ENCODE measurements at places on chromosomes 13 and 19.

GRCh38 chr19:3518659-3519058 is 12.5 kb downstream of the FZR1 start:
- DNase-seq, result no peak

DNA sequence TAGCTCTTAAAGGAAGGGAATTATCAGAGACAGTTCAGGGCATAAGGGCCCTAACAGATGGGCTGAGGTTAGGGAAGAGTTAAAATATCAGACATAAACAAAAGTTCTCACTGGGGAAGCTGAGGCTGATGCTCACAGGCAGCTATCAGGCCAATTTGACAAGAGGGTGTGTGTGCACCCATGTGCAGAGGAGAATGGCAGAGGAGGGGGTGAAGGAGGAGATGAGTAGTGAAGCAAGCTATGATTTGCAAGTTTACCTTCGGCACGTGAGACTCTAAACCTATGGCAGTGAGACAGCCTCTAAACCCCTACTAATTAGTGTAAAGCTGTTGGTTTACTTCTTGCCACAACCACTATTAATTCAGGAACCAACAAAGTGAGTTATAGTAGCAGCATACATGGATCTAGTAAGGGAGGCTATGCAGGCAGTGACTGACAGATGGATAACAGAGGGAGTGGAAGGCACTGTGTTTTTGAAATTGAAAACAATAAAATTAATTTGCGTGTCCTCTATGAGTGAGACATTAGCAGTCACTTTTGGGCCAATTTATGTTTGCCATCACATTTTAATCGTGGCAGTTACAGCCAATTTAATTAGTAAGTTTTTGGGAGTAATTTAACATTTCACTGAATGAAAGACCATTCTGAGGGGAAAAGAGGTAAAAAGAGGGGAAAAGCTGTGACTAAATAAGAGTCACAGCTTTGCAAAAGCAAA is 99.6 kb upstream of the HTR2A start:
- DNase-seq, result no peak

- no peak for DNase-seq
Measured at GRCh38 chr19:45505996-45506245, 1.4 kb upstream of the VASP start.

GRCh38 chr13:43546251-43546650 is 240.5 kb downstream of the ENOX1 start:
- no peak for DNase-seq

- DNase-seq, result no peak
Measured at GRCh38 chr13:106088085-106088484, 447.4 kb downstream of the EFNB2 start.

DNA sequence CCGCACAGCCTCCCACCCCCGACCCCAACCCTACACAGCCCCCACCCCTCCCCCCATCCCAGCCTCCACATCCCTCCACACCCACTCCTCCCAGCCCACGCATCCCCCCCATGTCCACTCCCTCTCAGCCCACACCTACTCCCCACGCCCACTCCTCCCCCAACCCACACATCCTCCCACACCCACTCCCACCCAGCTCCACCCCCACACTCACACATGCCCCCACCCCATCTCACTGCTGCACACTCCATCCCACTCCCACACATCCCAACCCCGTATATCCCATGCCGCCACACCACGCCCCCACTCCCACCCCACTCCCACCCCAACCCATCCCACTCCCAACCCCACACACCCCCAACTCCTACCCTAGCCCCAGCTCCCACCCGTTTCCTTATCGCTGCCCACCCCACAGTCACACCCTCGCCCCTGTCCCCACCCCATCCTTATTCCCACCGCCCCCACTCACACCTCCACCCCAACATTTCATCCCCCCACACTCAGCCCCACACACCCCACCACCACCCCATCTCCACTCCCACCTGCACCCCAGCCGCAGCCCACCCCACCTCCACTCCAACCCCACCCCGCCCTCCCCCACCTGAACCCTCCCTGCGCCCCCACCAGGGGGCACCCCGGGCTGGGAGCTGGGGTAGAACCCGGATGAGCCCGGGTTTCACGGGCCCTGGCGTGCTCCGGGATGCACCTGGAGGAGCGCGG is 809 bp downstream of the TDRD12 start:
- peak; percentile 76 for DNase-seq

GRCh38 chr13:106467427-106468122 is 67.9 kb downstream of the EFNB2 start:
- no peak for DNase-seq

DNA sequence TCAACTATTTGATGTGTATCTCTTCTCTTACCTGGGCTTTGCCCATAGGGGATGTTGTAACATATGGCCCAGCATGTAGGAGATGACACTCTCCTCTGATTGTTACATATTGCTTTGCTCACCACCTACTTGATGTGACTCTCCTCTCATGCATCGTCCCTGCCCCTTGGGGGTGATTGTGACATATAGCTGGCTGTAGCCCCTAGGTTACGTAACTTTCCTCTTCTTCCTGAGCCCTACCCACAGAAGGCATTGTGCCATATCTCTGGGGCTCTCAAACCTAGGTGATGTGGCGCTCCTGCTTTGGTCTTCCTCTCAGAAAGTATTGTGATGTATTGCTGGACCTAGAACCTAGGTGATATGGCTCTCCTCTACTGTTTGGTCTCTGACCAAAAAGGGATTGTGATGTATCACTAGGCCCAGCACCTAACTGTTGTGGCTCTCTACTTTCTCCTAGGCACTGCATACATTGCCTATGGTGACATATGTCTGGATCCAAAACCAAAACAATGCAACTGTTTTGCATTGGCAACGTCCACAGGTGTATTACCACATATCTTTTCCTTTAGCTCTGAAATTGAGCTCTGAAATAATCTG is 71.9 kb upstream of the ZNF724 start:
- DNase-seq, result no peak

DNA sequence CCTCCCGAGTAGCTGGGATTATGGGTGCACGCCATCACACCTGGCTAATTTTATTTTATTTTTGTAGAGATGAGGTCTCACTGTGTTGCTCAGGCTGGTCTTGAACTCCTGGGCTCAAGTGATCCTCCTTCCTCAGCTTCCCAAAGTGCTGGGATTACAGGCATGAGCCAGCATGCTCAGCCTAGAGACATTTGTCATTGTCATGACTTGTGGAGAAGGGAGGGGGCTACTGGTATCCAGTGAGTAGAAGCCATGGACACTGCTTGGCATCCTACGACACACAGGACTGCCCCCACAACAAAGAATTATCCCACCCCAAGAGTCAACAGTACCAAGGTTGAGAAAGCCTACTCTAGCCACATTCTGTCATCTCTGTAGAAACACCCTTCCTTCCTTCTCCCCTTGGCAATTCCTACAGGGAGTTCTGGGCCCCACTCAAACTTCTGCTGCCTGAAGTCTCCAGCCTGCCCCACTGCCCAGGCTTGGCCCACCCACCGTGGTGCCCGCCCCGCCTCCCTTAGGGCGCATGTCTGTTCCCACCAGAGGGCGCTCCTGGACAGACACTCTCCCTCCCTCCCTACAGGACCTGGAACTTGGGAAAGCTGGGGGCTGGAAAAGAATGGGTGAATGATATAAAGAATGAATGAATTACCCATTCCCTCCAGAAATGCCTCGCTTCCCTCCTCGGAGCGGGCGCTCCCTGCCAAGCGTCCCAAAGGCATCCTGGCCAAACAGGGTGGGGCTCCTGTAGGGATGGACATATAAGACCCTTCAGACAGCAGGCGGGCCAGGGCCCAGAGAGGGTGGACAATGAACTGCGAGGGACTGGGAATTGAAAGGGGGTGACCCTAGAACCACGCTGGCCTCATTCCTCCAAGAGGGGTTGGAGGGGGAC is 5.5 kb upstream of the EMP3 start:
- DNase-seq, result peak; percentile 75

GRCh38 chr13:36061054-36061453 is 70.1 kb downstream of the DCLK1 start:
- DNase-seq, result no peak

DNA sequence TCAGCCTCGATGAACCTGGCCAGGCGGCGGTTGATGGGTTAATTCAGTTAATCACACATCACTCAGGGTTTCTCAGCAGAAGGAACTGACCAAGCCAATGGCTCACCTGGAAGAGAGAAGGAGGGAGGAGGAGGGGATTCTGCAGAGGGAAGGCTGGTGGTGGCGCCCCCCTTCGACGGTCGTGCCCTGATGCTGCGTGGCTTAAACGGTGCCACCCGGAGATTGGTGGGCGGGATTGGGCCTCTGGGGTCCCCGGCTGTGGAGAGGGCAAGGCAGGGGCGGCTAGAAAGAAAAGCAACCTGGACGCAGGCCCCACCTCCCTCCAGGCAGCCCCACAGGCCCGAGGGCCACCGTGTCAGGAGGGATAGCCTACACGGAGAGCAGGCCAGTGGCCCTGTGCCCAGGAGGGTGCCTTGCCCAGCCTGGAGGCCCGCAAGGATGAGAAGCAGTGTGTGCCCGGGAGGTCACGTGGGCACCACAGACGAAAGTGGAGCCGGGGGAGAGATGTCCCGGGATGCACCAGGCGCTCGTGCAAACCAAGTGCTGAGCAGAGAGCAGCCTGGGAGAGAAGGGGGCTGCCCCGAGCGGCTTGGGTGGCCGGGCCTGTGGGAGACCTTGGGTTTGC is 16.0 kb downstream of the CSNK1G2 start:
- DNase-seq, result peak; percentile 65

GRCh38 chr13:20336761-20337160 is 104.6 kb upstream of the GJB6 start:
- DNase-seq, result no peak

DNA sequence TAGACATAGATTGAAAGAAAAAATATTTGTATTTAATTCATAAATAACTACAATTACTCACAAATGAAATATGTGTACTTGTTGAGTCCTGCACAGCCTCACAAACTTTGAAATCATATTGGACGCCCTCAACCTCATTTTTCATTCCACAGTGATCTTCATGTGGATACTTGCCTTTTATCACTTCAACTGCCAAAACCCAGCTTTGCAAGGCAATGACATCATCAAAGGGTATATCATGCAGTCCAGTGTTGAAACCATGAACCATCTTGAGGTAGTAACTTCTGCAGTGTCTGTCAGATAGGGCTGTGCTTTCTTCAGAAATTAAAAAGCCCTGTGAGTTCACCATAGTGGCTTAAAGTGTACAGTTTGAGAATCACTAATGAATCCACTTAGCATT is 82.2 kb downstream of the HS6ST3 start:
- DNase-seq, result no peak

GRCh38 chr13:20939662-20940061 is 37.1 kb upstream of the XPO4 start:
- no peak for DNase-seq

GRCh38 chr13:42394711-42395085 is 122.7 kb downstream of the AKAP11 start:
- DNase-seq, result no peak

DNA sequence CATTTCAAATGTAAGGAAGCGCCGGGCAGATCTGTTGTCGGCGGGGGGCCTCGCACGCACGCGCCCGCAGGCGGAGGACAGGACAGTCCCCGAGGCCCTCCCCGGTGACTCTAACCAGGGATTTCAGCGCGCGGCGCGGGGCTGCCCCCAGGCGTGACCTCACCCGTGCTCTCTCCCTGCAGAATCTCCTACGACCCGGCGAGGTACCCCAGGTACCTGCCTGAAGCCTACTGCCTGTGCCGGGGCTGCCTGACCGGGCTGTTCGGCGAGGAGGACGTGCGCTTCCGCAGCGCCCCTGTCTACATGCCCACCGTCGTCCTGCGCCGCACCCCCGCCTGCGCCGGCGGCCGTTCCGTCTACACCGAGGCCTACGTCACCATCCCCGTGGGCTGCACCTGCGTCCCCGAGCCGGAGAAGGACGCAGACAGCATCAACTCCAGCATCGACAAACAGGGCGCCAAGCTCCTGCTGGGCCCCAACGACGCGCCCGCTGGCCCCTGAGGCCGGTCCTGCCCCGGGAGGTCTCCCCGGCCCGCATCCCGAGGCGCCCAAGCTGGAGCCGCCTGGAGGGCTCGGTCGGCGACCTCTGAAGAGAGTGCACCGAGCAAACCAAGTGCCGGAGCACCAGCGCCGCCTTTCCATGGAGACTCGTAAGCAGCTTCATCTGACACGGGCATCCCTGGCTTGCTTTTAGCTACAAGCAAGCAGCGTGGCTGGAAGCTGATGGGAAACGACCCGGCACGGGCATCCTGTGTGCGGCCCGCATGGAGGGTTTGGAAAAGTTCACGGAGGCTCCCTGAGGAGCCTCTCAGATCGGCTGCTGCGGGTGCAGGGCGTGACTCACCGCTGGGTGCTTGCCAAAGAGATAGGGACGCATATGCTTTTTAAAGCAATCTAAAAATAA is 18.2 kb downstream of the IL17D start:
- DNase-seq, result peak; percentile 67

DNA sequence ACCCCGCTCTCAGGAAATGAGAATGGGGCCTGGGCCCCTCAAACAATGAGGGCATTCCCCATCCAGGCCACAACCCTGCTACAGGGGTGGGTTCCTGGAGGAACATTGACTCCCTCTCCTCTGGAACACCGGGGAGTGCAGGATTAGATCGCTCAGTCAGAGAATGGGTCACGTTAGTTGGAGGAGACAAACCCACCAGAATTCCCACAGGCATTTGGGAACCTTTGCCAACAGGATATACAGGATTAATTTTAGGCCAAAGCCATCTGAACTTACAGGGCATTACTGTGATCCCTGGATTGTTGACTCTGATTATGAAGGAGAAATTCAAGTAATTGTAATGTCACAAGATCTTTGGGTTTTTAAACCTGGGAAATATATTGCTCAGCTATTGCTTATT is 2.6 kb downstream of the ERVK3-1 start:
- DNase-seq, result no peak

GRCh38 chr19:34248941-34249340 is 5.4 kb upstream of the GARRE1 start:
- DNase-seq, result no peak

DNA sequence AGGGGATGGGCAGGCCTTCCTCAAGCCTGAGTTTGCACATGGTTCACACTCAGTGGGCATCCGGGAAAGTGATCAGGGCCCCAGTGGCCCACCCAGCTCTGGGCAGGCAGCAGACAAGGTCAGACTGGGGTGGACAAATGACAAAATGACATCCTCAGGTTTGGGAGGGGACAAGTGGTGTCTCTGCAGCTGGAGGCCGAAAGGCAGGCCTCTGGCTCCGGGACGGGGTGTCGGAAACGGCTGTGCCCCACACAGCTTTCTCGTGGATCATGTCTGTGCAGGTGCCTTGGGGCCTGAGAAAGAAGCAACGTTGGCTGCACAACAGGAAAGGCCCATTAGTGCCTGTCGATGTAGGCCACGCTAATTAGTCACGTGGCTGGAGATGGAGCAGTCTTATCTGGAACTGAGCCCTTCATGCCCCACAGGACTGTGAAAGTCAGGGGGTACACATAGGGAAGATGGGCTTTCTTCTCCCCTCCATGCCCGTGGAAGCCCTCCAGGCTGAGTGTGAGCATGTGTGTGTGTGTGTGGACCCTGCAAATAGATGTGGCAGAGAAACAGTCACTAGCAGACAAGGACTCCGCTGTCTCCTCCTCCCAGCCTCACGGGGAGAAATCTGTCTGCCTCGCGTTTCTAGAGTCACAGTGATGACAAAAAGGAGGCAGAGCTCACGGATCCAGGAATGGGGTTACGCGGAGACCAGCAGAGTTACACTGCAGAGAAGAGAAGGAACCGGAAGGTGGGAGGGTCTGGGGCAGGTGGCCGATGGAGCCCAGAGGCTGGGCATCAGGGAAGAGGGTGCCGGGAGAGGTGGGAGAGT is 44.2 kb downstream of the CHST8 start:
- DNase-seq, result no peak

All from iPS-NIHi11 (cell line).